ENCODE measurements at places on chromosomes 6 and 20.

- DNase-seq: no peak
Measured at GRCh38 chr6:28974505-28974904, 30.6 kb downstream of the ZNF311 start.

DNA sequence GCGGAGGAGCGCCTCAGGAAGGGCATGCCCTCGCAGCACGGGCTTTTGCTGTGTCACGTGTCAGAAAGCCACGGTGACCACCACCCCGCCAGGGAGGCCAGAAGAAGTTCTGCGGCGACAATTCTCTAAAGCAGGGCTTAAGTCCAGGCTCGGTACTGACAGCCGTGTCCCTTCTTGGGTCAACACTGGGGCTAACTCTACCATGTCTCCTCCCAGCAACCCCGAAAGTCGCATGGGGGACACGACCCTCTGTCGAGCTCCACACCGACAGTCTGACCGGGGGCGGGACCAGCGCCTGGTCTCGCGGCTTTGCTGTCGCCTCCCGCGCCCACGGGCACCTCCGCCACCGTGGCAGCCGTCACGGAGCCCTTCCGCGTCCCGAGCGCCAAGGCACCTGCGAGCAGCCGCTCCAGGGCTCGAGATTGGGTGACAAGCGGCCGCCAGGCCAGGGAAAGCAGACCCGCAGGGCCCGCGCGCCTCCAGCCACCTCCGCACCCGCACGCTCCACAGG lies 534 bp downstream of the NANP start:
- DNase-seq: peak; percentile 15

GRCh38 chr6:138795809-138796603 lies at the start of gene ECT2L:
Gene ECT2L (plus strand): TSS chr6:138796087. CDS start chr6:138813275, 17,188 bp downstream.
- no peak for DNase-seq

DNA sequence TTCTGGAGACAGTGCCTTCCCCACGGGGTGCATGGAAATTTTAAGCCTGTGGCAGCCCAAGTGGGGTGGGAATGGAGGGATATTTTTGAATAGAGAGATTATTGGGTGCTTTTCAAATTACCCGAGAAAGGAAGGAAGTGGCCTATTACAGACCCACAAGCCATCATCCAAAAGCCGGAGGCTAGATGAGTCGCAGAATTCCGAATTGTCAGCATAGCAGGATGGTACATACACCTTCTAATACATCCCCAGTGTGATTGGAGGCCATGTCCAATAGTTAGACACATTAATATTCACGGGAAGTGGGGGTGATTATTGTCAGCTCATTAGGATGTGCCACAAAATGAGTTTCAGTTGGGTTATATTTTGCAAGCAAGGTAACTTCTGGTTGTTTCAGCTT lies 133.0 kb downstream of the FIG4 start:
- no peak for DNase-seq

GRCh38 chr6:73632346-73632745 lies 21.4 kb downstream of the SLC17A5 start:
- no peak for DNase-seq

DNA sequence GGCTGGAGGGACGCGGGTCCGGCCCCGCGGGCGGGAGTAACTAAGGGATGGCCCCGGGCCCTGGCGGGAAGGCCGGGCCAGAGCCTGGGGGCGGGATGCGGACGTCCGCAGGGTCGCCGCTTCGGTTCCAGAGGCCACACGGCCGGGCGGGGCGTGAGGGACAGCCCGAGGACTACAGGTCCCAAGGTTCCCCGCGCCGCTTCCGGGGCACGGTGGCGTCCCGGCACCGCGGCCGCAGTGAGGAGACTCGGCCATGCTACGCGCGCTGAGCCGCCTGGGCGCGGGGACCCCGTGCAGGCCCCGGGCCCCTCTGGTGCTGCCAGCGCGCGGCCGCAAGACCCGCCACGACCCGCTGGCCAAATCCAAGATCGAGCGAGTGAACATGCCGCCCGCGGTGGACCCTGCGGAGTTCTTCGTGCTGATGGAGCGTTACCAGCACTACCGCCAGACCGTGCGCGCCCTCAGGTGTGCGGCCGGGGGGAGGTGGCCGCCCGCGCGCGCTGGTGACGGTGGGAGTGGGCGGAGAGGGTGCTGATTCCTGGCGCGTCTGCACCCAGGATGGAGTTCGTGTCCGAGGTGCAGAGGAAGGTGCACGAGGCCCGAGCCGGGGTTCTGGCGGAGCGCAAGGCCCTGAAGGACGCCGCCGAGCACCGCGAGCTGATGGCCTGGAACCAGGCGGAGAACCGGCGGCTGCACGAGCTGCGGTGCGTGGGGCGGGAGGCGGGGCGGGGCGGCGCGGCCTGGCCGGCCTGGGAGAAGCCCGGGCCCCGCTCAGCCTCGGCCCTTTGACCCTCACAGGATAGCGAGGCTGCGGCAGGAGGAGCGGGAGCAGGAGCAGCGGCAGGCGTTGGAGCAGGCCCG lies at the start of gene MRPS26:
Gene MRPS26, plus strand, starts transcription at position 237 of the 861 bp plus-strand sequence. Its CDS starts 17 bp downstream, at position 254.
- DNase-seq: peak; percentile 76

- DNase-seq: peak; percentile 57
Measured at GRCh38 chr6:43455531-43456428, at the start of gene DLK2. Gene DLK2 (minus strand): TSS chr6:43455548. CDS start chr6:43454825, 723 bp downstream.

GRCh38 chr6:165668951-165669350 lies 5.9 kb upstream of the PDE10A start:
- no peak for DNase-seq

DNA sequence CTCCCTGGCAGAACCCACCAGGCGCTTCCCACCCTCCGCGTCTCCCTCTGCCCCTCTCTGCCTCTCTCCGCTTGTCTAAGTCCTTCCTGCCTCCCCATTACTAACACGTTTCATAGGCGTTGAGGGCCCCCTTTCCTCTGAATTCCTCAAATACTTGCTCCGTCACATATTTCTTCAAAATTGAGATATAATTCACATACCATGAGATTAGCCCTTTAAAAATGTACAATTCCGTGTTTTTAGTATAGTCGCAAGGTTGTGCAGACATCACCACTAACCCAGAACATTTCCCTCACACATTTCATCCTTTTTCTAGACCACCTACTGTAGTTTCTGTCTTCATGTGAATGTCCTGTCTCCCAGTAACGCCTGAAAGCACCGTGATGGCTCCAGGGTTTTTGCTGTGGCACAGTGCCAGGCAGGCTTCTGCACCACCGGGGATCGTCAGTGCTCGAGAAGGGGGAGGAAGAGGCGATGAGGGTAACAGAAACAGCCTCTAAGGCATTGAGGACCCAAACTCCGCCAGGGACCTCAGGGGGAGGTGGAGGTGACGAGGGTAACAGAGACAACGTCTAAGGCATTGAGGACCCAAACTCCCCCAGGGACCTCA lies 141.9 kb upstream of the SNX9 start:
- no peak for DNase-seq

DNA sequence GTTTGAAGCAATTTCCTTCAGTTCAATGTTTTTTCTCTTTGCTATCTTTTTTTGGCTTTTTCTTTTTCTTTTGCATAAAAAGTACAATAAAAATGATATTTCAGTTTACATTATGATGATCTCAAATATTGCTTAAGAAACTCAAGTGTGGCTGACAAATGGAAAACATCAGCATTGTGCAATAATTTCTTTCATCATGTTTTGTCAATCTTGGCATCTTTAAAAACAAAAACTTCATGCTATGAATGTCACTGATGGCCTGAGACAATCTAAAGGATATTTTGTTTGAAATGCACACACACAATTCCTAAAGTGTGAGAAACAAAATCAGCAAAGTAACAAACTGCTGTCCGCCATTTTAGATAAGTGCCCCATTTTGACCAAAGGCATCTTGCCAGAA lies 13.9 kb upstream of the MTCL3 start:
- no peak for DNase-seq

- no peak for DNase-seq
Measured at GRCh38 chr6:53898026-53898795, 103.4 kb downstream of the LRRC1 start.

DNA sequence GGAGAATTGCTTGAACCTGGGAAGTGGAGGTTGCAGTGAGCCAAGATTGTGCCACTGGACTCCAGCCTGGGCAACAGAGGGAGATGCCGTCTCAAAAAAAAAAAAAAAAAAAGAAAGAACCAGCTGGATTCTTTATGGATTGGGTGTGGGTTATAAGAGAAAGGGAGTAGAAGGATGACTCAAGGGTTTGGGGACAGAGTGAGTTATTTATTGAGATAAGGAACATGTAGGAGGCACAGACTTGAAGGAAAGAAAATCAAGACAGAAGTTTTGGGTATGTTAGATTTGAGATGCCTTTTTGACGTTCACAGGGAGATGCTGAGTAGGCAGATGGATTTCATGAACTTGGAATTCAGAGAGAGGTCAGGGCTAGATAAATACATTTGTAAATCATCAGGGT lies 47.6 kb downstream of the KIZ start:
- DNase-seq: no peak

DNA sequence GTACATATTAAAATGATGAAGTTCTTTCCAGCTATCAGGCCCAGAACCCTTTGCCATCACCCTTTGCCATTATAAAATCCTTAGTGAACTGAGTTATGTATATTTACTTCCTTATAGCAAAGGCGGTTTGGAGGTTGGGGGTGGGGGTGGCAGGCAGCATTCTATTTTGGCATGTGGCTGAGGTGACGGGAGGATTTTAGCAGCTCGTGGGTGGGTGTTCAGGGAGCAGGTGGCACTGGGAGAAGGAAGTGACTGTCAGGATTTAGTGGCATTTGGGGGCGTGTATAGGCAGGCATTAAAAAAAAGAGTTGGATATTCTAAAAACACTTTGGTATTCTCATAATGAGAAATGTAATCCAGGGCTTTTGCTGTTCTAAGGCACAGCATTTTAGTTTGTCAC lies 150.7 kb downstream of the RIMS1 start:
- DNase-seq: no peak

- no peak for DNase-seq
Measured at GRCh38 chr6:137353346-137353745, 134.2 kb upstream of the IFNGR1 start.

- no peak for DNase-seq
Measured at GRCh38 chr6:83853178-83854000, at the start of gene RIPPLY2. Gene RIPPLY2 (plus strand): TSS chr6:83853360. CDS start chr6:83853417, 57 bp downstream.

- no peak for DNase-seq
Measured at GRCh38 chr20:24497851-24498250, 28.4 kb downstream of the SYNDIG1 start.

- no peak for DNase-seq
Measured at GRCh38 chr6:162260027-162260426, 467.5 kb downstream of the PRKN start.

GRCh38 chr6:55293116-55293515 lies 34.2 kb upstream of the GFRAL start:
- no peak for DNase-seq

DNA sequence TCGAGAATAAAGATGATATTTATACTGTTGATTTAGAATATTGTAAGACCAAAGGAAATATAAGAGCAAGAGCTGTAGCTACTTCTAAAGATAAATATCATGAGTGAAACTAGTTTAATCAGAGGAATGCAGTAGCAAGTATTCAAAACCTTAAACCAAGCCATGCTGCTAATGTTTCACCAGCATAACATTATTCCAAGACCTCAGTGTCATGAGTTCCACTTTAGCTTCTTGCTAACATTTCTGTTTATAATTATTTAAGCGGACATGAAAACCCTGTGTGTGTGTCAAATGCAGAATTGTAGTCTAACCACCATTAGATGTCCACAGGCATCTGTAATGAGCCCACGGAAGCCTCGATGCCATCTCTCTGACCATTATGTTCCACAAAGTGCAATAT lies 752.6 kb upstream of the MARCKS start:
- no peak for DNase-seq

GRCh38 chr6:4668271-4669179 lies 107.7 kb upstream of the CDYL start:
- DNase-seq: no peak

DNA sequence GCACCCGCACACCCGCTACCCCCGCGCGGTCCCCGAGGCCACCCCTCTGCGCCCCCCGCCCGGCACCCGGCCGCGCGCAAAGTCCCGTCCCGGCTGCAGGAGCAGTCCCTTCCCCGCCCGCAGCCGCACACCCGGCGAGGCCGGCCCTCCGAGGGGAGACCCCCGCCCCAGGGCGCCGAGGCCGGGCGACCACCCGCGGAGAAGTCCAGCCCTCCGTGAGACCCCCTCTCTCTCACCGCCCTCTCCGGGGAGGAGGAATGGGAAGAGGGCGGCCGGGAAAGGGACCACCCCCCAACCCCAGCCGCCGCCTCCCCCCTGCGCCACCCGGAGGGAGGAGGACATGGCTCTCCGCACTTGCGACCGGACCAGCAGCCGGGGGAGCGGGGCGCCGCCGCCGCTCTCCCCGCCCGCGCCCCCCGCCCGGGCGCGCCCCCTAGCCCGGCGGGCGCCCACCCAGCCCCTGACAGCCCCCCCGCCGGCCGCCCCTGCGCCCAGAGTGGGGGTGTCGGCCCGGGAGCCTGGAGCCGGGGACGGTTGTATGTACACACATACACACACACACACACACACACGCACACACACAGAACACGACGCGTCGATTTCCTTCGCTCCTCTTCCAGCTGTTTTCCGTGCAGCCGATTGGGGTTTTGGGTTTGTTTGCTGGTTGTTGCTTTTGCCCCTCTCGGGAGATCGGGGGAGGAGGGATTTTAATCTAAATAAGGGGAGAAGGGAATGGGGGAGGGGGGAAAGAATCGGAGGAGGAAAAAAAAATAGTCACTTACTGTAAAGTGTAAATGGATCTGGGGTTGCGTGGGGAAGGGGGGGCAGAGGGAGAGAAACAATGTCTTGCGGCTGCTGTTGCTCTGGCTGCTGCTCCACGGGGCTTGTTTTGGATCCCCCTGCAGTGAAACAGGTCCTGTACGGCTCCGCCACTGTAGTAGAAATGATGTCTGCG lies at the start of gene ATXN1:
Gene ATXN1, minus strand, starts transcription at position 945 of the 955 bp plus-strand sequence.
- DNase-seq: peak; percentile 45

- no peak for DNase-seq
Measured at GRCh38 chr20:4563534-4563933, 158.2 kb upstream of the PRND start.

DNA sequence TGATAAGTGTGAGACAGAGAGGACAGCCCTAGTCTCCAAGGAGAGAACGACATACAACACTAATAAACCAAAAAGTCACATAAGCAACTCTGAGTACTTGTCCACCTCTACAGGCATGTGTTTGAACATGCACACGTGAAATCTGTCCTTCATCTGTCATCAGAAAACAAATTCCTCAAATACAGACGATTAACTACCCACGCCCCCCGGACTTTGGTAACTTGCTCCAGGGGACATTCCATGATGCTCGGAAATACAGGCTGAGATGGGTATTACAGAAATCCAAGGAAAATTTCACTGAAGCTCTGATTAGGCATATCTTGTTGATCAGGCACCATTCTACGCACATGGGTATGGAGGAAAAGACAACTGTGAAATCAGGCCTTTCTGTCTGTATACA lies 57.8 kb downstream of the LYRM4 start:
- no peak for DNase-seq

- no peak for DNase-seq
Measured at GRCh38 chr6:23412770-23413169, 713.2 kb upstream of the NRSN1 start.

DNA sequence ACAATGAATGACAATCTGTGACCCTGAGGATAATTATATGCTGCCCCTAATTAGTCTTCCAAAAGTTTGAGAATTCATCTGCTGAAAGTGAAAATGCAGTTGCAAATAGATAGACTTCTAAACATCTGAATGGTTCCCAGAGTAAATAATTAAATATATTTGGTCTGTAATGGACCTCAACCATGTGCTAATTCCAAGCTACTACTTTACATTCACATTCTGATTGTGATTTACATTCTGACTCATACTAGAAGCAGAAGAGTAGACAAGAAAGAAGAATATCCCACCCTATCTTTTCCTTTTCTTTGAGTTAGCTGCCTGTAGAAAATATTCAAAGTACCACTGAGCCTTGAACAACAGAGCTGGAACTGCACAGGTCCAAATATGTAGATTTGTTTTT lies 80.8 kb downstream of the PTPRK start:
- DNase-seq: no peak

- no peak for DNase-seq
Measured at GRCh38 chr20:51378171-51378928, 164.2 kb downstream of the NFATC2 start.
